ENCODE measurements at places on chromosomes 6 and 20. TPM values are rescaled to one million over a fixed set of nuclear protein-coding genes. Genes with fewer than 3 reads are reported as not detected.

DNA sequence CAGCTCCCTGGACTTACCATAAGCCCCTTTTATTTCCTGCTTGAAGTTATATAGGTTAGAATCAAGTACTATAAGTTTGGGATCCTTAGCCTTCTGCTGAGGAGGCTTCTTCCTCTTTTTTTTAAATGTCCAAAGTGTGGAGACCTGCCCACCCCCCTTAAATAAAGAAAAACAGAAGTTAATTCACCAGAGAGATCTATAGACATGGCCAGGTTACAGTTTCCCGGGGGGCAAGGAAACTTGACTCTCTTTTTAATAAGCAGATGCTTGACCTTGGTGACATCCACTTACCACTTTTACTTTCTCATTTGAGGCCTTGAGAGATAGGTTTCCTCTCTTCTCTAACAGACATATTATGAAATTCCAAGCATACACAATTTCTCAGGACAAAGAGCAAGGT, 88.3 kb downstream of the BMP2 start:
- DNase-seq = no peak

DNA sequence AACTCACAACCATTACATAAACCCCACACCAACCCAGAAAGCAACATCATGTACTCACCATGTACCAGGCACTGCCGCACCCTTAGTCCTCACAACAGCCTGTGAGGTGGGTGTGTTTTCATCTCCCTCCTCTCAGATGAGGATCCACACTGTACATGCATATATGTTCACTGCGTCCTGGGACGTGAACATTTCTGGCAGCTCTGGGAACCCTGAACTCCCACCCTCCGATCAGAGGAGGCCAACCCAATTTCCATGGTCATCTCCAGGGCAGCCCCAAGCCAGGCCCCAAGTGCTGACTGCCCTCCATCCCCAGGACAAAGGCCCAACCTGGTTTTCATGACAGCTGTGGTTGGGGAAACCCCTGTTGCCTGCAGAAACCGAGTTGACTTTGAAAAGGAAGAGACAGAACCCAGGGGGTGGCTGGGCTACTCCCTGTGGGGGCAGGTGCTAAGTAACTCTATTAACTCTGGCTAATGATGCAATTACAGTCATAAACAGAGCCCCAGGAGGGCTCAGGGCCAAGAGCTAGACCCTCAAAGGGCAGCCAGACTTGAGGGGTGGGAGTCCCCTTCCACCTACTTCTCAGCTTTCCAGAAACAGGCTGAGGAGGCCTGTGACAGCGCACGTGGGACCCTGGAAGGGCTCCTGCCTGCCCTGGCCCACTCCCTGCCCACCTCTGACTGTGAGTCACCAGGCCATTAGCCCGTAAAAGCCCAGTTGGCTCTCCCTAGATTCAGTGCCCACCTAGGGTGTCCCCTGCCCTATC, 2.6 kb downstream of the TFEB start:
- DNase-seq = no peak

DNA sequence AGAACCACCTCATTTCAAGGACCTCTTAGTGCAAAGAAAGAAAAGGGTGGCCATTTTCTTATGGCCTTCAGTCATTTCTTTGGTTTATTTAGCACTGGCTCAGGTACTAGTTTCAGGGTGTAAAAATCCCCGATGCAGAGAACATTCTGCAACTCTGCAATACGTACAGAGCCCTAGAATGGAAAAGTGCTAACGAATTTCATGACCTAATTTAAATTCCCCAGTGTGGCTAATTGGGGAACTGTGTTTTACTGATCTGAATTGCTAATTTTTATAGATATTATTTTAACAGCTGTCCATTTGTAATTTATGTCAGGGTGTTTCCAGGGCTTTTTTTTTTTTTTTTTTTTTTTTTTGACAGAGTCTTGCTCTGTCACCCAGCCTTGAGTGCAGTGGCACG, 160.7 kb downstream of the UST start:
- DNase-seq = no peak

- no peak for DNase-seq
Measured at GRCh38 chr20:58090161-58090560, 138.3 kb downstream of the ANKRD60 start.

GRCh38 chr20:1307571-1307971, 21.4 kb downstream of the SDCBP2 start:
- DNase-seq = no peak

DNA sequence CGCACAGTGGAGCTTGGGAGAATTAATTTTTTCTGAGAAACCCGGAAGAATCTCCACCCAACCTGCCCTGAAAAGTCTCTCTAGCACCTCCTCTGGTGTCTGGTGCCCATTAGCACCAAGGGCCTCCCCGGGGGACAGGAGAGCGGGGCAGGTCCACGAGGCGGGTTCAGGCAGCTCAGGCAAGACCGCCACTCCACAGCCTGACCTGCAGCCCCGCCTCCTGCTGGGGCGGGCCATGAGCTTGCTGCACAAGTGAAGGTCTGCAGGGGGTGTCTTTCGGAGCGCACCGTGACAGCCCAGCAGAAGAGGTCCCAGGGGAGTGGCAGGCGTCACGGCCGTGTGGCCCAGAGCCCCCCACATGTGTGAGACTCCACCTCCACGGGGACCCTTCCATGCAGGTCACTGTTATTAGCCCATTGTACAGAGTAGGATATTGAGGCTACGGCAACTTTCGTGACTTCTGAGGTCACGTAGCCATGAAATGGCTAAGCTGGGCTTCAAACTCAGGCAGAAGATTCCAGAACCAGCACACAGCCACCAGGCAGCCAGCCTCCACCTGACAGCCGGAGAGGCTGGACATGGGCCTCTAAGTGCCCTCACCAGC, 63.9 kb upstream of the SLCO4A1 start:
- DNase-seq = no peak

DNA sequence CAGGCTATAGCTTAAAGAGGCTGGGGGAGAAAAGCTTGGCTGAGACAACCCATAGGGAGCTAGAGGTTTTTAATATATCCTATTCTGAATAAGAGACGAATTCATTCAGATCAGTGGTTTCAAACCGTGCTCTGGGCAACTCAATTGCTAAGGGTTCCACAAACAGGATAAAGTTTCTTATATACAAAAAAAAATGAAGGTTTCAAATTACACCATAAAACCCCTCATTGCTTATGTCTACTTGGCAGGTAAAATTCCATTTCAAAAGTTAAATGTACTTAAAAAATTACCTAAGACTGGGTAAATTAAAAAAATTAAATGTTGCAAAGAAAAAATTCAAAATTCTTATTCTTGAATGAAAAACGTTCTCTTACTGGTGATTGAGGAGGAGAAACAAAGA, 2.7 kb downstream of the HLA-DPB1 start:
- no peak for DNase-seq

DNA sequence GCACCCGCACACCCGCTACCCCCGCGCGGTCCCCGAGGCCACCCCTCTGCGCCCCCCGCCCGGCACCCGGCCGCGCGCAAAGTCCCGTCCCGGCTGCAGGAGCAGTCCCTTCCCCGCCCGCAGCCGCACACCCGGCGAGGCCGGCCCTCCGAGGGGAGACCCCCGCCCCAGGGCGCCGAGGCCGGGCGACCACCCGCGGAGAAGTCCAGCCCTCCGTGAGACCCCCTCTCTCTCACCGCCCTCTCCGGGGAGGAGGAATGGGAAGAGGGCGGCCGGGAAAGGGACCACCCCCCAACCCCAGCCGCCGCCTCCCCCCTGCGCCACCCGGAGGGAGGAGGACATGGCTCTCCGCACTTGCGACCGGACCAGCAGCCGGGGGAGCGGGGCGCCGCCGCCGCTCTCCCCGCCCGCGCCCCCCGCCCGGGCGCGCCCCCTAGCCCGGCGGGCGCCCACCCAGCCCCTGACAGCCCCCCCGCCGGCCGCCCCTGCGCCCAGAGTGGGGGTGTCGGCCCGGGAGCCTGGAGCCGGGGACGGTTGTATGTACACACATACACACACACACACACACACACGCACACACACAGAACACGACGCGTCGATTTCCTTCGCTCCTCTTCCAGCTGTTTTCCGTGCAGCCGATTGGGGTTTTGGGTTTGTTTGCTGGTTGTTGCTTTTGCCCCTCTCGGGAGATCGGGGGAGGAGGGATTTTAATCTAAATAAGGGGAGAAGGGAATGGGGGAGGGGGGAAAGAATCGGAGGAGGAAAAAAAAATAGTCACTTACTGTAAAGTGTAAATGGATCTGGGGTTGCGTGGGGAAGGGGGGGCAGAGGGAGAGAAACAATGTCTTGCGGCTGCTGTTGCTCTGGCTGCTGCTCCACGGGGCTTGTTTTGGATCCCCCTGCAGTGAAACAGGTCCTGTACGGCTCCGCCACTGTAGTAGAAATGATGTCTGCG, at the start of gene ATXN1:
TSS of gene ATXN1 (minus strand) at position 945 of the 955 bp plus-strand sequence.
- DNase-seq = peak; percentile 55

DNA sequence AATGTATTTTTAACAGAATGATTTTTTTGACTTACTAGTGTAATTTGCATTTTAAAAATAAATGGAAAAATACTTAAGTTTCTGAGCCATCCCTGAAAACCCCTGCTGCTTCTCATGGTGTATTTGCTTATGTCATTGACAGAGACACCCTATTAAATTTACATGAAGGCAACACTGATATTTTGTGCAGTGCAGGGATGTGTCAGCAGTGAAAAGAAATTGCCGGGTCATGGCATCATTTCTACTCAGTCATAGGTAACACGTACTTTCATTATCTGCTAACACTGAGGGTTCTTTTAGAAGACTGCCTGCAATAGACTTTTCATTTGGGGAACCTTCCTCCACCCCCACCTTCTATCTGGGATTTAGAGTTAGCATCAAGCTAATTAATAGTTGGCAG, 136.7 kb upstream of the RNF217 start:
- no peak for DNase-seq

SUN5 gene
- total RNA-seq = not detected

RGS19 gene
- 16.4 TPM for total RNA-seq

MTFR2 gene
- 0.66 TPM for total RNA-seq

All from breast epithelium (tissue), 4 donors.